ENCODE measurements at places on chromosomes 6 and 20. TPM values are rescaled to one million over a fixed set of nuclear protein-coding genes. Genes with fewer than 3 reads are reported as not detected.

GRCh38 chr6:81762132-81762531, 9.7 kb upstream of the TENT5A start:
- DNase-seq = no peak

DNA sequence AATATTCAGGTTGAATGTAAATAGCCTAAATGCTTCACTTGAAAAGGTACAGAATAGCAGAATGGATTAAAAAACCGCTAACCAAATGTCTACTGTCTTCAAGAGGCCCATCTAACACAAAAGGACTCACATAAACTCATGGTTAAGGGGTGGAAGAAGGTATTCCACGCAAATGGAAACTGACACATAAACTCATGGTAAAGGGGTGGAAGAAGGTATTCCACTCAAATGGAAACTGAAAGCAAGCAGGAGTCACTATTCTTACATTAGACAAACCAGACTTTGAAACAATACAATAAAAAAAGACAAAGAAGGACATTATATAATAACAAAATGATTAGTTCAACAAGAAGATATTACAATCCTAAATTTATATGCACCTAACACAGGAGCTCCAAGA, 38.3 kb upstream of the PKIB start:
- DNase-seq = no peak

DNA sequence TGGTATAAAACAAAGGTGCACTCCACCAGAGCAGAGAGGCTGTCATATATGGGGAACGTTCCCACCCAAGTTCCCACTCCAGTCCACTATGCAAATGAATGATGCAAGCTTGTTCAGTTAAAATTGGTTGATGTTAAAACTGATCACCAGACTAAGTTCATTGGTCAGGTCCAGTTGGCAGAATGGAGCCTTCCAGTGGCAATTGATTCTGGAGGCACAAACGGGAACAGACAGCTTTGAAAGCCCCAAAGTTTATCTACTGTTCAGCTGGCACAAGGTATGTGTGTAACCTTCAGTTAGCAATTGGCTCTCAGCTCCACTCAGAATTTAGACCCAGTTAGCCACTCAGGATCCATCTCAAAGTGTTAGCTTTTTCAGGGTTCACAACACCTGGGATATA, 119.4 kb upstream of the CEP85L start:
- no peak for DNase-seq

GRCh38 chr6:168885196-168885595, 368.4 kb downstream of the THBS2 start:
- no peak for DNase-seq

DNA sequence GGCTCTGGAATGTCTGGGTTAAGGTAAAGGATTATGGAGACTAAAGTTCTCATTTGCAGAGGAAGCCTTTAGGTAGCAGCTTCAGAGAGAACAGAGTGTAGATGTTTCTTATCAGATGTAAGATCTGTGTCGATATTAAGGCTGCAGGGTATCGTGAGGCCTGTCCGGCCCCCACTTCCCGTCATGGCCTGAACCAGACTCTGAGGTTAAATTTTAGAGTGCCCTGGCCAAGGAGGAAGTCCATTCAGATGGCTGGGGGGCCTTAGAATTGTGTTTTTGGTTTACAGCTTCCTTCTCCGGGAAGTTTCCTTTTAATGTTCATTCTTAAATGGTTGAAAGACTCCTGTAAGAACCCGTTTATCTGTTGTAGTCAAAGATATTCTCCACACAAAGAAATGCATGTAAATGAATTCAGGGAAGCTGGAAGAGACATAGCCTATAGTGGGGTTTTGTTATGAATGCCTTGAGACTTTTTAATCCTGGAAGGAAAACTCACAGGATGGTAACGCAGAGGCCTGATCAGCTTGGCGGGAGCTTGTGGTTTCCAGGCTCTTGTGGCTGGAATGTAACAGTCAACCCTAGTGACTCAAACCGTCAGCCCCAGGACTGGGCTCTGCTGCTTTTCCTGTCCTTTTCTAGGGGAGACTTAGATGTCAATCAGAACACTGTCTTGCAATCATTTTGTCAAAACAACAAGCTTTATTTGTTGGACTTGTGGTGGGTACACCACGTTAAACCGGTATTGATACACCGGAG, 34.7 kb downstream of the KIF25 start:
- DNase-seq = no peak

- no peak for DNase-seq
Observed at GRCh38 chr6:28586962-28587745, 61.5 kb downstream of the GPX5 start.

- DNase-seq = no peak
Observed at GRCh38 chr6:30768634-30769087, 24.3 kb upstream of the IER3 start.

GRCh38 chr6:154243793-154244750, 112.5 kb downstream of the IPCEF1 start:
- DNase-seq = no peak

Gene CD93
- total RNA-seq = 5.9 TPM

Gene CST1
- total RNA-seq = not detected

Data from hematopoietic multipotent progenitor cell (in vitro differentiated cells).